ENCODE measurements at places on chromosomes 4 and X.

DNA sequence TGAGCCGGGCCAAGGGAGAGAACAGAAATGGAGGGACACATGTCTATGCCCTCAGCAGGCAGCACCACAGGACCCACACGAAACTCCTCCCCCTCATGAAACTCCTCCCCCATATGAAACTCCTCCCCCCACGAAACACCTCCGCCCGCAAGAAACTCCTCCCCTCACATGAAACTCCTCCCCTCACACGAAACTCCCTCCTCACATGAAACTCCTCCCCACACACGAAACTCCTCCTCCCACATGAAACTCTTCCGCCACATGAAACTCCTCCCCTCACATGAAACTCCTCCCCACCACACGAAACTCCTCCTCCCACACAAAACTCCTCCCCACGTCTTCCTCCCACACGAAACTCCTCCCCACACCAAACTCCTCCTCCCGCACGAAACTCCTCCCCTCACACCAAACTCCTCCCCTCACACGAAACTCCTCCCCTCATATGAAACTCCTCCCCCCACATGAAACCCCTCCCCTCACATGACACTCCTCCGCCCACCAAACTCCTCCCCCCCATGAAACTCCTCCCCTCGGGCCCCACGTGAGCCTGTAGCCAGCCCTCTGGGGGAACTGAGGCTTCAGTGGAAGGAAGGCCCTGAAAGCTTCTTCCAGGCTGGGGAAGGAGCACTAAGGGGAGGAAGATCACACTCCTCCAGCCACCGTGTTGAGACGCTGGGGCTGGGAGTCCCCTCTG lies 15.2 kb downstream of the ADRA2C start:
- no peak for DNase-seq

DNA sequence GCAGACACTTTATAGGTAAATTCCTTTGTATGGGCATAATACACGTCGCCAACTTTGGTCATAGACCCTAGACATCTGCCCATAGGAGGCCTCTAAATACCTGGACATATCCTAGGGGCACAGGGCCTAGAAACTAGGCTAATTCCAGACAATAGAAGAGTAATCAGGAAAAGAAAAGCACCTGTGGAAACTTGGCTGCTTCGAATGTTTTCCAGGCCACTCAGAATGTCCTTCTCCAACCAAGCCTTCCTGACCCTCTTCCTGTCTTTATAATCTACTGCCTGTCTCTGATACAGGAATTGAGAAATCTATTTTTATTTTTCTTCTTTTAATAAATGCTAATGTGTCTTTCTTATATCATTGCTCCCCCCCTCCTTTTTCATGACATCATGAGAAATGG lies 493.1 kb downstream of the IL15 start:
- DNase-seq: no peak

GRCh38 chr4:34412911-34413310 lies 1831.4 kb downstream of the ARAP2 start:
- no peak for DNase-seq

- no peak for DNase-seq
Observed at GRCh38 chr4:175413561-175413960, 398.5 kb downstream of the GPM6A start.

DNA sequence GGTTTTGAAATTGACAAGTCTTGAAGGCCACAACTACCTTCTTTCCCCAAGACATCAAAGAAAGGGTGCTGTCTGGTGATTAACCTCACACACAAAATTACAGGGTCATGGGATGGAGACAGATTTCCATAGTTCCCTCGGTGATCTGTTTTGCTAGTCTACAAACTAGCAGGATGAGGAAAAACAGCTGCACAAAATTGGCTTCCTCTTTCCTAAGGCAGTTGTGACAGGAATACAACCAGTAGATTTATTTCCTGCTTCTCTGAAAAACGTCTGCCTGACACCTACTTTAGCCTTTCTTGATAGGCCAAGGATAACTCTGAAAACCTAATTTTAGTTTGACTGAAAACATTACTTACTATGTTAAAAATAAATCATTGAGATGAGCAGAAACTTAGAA lies 39.6 kb downstream of the DKK2 start:
- no peak for DNase-seq

DNA sequence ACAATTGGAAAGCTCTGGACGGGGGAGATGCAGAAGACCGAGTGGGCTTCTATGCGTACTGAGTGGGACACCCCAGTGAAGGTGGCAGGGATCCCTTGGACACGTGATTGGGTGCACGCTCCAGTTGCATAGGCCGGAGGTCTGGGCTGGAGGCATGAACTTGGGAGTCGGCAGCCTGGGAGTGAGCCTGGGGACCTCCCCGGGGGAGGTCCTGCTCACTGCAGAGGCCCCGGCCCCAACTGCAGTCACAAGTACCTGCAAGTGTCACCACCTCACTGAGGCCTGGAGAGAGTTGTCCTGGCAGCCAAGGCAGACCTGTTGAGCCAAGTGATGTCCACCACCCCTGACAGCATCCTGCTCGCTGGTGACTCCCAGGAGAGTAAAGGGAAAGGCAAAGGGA lies 49.3 kb upstream of the HMX1 start:
- no peak for DNase-seq

DNA sequence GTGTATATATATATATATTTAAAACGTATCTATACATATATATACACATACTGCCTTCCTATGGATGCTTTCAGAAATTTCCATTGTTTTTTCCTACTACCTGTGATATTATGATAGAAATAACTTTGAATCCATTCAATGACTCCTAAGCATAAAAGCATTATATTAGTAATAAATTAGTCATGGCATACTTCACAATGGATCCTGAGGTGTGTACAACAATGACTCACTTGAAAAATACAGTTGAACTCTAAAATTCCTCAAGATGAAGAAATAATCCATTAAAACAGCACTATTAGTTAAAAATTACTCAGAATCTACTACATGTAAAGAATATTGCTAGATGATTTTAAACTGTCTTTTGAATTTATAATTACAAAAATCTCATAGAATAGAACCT lies 201.1 kb downstream of the STPG2 start:
- DNase-seq: no peak

DNA sequence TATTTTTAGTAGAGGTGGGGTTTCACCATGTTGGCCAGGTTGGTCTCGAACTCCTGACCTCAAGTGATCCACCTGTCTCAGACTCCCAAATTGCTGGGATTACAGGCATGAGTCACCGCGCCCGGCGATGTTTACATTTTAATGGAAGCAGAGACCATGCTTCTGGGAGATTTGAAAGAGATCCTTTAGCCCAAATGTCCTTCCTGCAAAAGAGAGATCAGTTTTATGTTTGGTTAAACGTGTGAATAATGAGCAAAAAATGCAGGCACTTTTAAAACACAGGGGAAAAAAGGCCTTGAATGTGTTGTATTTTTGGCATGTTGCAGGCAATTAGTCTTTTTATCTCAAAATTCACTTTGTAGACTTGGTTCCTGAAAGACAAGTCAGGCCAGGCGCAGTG lies 95.8 kb upstream of the ELOVL6 start:
- DNase-seq: no peak

- DNase-seq: no peak
Observed at GRCh38 chr4:1084394-1084793, 29.0 kb downstream of the RNF212 start.

GRCh38 chrX:68763481-68763880 lies 65.3 kb upstream of the EFNB1 start:
- no peak for DNase-seq

GRCh38 chrX:155235891-155236290 lies 19.6 kb downstream of the VBP1 start:
- no peak for DNase-seq

GRCh38 chr4:65645185-65645584 lies 25.1 kb downstream of the EPHA5 start:
- no peak for DNase-seq

DNA sequence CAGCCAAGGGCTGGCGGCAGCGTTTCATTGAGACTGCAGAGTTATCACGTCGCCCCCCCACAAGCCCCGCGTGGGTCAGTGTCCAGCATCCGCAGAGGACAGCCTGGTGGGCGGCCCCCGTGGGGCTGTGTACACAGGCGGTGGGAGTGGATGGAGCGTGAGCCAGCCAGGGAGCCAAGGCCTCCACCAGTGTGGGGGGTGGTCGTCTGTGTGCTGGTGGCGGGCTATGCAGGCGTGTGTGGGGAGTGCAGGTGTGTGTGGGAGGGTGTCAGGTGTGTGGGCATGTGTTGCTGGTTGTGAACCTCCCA lies 56.5 kb upstream of the NKX1-1 start:
- no peak for DNase-seq

GRCh38 chr4:120963449-120963848 lies 40.9 kb upstream of the PRDM5 start:
- no peak for DNase-seq

Measured in globus pallidus (tissue), 1 donor.